ENCODE measurements at places on chromosomes 7 and 10. TPM values are rescaled to one million over a fixed set of nuclear protein-coding genes. Genes with fewer than 3 reads are reported as not detected.

GPR85 gene
- total RNA-seq = not detected

PNLIP gene
- not detected for total RNA-seq

TAS2R4 gene
- 1.0 TPM for total RNA-seq

OR2A12 gene
- not detected for total RNA-seq

PLEKHA1 gene
- total RNA-seq = 3.5 TPM

ADAM22 gene
- total RNA-seq = 1.7 TPM

MLXIPL gene
- not detected for total RNA-seq

LIPA gene
- 7.6 TPM for total RNA-seq

AQP1 gene
- total RNA-seq = not detected

ERVW-1 gene
- not detected for total RNA-seq

TMEM176A gene
- total RNA-seq = not detected

C10orf143 gene
- total RNA-seq = 2.5 TPM

SPDYE5 gene
- not detected for total RNA-seq

Data from activated CD4-positive, alpha-beta T cell treated with anti-CD3 and anti-CD28 coated beads, Interleukin-2, amount 10 ng/mL, durations not matched to agents 24 days and 14 days (primary cell).